ENCODE measurements at places on chromosomes 12 and 14.

GRCh38 chr14:66233591-66233990, 252.6 kb upstream of the CCDC196 start:
- DNase-seq = no peak

GRCh38 chr12:64860446-64860998, 36.1 kb downstream of the TBC1D30 start:
- no peak for DNase-seq

DNA sequence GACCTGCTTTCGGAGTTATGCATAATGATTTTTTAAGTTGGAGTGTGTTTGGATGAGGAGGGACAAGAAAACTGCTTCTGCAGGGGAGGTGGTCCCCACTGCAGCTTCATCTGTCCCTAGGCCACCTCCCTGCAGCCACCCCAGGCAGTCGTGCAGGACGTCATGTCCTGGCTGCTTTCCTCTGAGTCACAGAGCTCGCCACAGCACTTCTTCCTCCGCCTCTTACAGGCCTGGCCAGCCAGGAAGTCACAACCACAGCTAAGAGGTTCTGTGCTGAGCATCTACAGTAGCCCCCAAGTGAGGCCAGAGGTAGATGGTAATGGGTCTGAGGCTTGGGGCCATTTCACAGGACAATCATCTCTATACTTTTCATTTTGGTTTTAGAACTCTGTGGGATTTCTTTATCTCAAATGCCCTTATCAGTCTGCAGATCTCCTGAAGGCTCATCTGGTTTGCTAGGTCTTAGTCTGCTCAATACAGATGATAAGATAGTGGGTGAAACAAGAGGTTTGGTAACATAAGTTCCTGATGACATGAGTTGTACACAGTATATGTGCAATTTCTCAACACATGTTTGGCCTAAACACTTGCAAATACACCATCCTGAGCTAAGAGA, 106.4 kb downstream of the ARF6 start:
- peak; percentile 27 for DNase-seq

DNA sequence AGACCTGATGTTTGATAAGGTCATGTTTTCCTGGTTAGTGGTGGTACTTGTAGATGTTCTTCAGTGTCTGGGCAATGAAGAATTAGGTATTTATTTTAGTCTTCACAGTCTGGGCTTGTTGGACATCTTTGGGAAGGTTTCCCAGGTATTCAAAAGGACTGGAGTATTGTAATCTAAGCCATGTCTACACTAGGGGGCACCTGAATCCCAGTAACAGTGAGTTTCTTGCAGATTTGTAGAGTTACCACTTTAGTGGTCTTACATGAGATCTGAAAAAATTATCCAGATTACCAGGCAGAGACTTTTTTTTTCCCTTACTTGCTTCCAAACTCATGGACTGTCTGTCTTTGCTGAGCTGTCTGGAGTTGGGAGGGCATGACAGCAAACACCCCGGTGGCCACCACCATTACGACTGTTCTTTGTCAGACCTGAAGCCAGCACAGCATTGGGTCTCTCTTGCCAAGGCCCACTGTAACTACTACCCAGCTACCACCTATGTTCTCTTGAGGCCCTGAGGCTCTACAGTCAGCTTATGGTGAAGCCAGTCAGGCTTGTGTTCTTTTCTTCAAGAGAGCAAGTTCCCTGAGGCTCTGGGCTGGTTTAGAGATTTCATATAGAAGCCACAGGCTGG, 820.7 kb upstream of the FBXO33 start:
- peak; percentile 1 for DNase-seq

DNA sequence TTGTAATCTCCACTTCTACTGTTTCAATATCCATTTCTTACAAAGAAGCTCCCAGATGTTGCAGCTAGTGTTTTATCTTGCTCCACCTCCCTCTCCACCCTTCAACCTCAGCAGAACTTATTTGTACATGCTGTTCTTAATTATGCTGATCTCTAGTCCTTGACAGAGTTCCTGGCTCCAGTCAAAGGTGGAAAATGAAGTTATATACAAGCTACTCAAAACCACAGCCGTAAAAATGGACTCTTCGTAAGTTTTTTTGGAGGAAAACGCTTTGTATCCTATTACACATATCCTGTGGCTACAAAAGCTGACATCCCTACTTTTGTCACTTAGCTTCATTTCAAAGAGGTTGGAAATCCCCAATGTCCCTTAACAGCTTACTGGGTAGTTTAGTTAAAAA, 1.3 kb downstream of the CLEC1A start:
- DNase-seq = no peak

- DNase-seq = no peak
These were observed 83.3 kb upstream of the HIF1A start for GRCh38 chr14:61611880-61612630.

DNA sequence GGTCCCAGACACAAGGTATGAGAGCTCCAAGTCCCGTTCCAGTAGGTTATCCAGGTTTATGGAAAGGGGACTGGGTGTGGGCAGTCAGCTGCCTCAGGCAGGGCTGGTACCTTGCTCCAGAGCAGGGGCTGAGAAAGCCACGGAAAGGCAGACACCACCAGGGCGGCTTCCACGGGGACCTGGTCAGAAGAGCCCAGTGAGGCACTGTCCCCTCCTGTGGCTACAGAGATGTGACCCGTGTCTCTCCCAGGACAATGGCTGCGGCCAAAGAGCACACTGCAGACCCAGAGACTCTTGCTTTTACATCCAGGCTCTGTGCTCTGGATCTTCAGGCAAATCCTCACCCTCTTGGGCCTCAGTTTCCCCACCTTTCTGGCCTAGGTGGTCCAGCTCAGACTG, 8.8 kb downstream of the SERPINA4 start:
- no peak for DNase-seq
